Right ventricle myocardium inferior (tissue), 1 donor: ENCODE measurements at places on chromosomes 7 and 10. TPM values are rescaled to one million over a fixed set of nuclear protein-coding genes. Genes with fewer than 3 reads are reported as not detected.

- DNase-seq = no peak
Observed at GRCh38 chr10:79066411-79067240, 2.1 kb upstream of the ZMIZ1 start.

- DNase-seq = peak; percentile 75
Observed at GRCh38 chr7:98400542-98401340, at the start of gene BAIAP2L1. Gene BAIAP2L1, minus strand, starts transcription at chr7:98401090. Its CDS starts 238 bp downstream, at chr7:98400852.

DNA sequence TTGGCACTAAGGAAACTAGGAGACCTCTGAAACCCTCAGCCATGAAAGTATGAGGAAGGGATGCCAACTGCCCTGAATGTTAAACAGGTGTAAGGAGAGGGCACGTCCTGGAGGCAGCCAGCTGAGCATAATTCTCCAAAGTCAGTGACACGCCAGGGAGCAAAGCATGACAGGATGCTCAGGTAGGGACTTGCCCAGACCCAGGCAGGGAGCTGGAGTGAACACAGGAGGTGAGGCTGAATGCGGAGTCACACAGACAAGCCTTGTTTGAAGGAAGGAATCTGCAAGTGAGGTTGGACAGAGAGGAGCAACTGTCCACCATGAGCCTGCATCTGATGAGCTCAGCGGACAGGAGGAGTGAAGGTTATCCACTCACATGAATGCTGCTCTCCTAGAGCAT, 41.5 kb downstream of the KLRG2 start:
- DNase-seq = no peak

SUV39H2 gene
- 4.9 TPM for total RNA-seq

GRCh38 chr7:13117103-13117502, 429.7 kb downstream of the ARL4A start:
- DNase-seq = no peak

DNA sequence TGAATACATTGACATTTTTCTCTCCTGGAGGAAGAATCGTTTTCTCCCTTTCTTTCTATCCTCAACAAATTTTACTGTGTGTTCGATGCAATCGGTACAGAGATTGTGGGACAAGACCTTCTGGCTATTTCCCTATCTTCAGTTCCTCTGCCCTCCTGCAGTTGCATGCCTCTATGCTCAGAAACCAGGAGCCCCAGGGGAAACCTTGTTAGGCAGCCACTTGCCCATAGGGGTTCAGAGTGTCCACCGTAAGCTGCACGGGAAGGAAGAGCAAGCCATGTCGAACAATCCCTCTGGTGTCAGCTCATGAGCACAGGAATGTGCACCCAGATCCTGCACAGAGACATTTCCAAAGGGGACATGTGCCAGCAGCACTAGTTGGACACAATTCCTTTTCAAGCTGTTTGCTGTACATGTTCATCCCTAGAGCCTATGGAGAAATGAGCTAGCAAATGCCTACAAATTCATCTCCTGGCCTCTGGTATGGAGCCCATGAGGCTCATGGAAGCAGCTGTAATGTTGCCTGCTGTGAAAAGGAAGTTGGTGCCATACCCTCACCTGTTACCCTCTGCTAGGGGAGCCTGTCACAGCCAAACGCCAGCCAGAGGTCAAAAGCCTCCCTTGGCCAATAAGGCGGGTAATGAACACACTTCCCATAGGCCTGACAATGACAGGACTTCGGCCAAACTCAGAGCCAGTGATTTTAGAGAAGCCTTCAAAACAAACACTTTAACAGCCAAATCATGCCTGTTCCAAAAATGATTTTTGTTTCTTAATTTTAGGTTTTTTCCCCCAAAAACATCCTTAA, 35.9 kb upstream of the ASAH2 start:
- DNase-seq = no peak

GRCh38 chr7:42932811-42933591, 825 bp downstream of the MRPL32 start:
- DNase-seq = no peak

DNA sequence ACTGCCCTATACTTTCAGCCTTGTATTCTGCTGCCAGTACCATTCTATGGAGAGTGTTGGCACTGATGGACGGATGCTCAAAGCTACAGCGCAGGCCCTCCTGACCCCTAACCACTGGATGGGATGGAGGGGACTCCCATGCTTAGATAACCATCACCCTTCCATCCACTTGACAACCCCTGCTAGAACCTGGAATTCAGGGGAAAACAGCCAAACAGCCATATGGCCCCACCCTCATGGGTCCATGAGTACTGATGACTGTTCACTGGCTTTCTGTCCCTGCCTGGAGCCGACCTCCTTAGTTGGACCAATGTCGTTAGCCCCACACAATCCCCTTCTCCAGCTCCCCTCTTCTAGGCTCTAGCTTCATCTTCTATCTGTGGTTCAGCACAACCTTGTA, 16.2 kb downstream of the DUSP5 start:
- no peak for DNase-seq

DNA sequence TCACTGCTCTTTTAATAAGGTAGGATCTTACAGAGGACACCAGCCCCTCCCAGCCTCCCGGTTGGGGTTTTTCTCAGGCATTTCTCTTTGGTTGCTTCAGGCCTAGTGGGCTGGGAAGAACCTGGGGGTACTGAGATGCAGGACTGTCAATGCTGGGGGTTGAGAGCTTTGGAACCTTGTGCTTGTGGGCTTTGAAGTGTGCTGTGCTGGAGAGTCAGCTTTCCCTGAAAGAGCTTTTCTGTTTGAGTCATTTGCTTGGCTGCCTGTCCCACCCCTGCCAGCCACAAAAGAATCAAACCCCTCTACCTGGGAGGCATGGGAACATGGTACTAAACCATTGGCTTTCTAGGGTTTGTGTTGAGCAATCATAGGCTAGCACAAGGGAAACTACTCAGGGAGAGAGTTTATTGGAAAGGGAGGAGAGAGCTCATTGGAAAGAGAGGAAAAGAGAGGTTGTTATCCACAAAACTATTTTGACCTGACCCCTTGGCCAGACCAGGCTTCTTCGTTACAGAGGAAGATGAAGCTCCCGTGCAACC, 1.4 kb downstream of the SCD start:
- no peak for DNase-seq

GRCh38 chr7:100367676-100368613, 5.3 kb upstream of the PILRA start:
- DNase-seq = peak; percentile 53

CCL24 gene
- not detected for total RNA-seq

DNA sequence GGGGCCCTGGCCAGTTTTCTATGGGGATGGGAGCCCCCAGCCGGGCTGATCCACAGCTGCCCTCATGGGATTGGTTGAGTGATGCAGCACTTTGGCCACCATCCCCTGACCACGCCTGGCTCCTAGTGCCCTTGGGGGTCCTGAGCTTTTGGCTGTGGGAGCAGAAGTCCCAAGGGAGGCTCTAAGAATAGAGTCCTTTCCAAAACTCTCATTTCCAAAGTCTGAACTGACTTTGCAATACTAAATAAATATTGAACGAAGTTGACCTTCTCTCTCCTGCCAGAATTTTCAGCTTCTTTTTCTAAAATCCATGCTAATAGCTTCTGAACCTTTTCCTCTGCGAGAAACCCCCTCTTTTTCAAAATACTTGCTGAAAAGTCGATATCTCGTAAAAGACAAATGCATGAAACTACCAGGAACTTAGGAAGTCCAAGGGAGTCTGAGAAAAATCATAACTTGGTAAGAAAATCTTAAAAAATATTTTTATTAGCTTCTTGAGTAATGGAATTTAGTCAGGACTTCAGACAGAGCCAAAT, 62.7 kb upstream of the IGFBP3 start:
- DNase-seq = no peak

DNA sequence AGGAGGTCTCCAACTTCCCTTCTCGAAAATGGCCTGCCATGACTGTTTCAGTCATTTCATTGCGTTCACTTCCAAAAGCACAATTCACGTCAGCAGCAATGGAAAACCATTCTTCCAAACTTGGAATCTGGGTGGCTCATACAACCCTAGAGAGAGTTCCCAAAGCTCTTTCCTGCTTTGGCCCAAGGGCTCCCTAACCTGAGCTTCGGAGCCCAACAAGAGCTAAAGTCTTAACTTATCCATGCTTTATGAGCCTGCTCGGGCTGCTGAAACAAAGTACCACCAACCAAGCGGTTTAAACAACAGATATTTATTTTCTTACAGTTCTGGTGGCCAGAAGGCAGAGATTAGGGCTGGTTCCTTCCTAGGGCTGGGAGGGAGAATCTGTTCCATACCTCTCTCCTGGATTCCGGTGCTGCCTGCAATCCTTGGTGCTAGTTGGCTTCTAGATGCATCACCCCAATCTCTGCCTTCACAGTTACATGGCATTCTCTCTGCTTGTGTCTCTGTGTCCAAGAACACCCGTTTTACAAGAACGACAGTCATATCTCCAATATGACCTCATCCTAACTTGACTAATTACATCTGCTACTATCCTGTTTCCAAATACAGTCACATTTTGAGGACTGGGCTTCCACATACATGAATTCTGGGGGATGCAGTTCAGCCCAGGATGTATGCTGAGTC, 33.5 kb downstream of the CAMK2B start:
- peak; percentile 11 for DNase-seq

LRRD1 gene
- total RNA-seq = not detected

SPDYE8 gene
- not detected for total RNA-seq

DNA sequence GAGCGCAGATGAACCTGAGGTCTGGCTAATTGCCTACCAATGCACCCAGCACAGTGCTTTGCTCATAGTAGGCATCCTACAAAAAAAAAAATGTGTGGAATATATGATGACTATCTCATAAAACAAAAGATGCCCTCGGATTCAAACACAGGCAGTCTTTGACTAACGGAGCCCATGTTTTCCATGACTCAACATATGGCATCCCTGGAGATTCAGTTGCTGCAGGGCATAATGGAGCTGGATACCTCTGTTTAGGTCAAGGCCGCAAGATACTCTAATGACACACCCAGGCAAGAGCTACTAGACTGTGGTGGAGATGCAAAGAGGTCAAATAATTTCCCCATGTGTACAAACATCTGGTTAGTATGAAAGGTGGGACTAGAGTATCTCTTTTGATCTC, 16.3 kb downstream of the CUBN start:
- no peak for DNase-seq

ANXA7 gene
- 113 TPM for total RNA-seq
